HCEC 1CT (cell line): ENCODE measurements at places on chromosomes 1 and 21.

- no peak for DNase-seq
Measured at GRCh38 chr1:97356309-97356708, 564.5 kb downstream of the DPYD start.

DNA sequence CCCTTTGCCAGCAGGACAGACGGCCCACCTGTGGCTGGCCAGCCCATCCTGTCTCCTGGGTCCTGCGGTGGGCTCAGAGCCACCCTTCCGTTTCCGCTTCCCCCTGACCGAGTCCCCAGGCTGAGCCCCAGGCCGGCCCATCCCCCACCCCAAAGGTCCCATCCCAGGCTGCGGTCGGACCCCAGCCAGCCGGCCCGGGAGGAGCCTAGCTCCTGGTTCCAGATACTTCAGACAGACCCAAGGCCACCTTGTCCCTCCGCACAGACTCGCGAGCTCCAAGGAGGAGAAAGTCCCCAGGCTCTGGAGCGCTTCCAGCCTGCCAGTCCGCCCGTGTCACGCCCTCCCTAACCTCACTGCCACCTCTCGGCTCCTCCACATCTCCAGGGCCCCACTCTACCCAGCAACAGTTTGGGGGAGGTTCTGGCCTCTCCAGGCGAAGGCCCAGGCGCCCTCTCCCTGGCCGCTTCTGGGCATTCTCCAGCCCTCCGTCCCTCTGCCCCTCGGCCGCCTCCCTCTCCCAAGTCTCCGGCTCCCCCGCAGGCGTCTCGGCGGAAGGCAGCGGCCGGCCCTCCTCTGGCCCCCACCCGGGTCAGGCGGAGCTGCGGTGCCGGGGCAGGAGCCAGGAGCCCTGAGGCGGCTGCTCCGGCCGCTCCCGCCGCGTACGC lies 835 bp downstream of the LRRN2 start:
- DNase-seq = no peak

DNA sequence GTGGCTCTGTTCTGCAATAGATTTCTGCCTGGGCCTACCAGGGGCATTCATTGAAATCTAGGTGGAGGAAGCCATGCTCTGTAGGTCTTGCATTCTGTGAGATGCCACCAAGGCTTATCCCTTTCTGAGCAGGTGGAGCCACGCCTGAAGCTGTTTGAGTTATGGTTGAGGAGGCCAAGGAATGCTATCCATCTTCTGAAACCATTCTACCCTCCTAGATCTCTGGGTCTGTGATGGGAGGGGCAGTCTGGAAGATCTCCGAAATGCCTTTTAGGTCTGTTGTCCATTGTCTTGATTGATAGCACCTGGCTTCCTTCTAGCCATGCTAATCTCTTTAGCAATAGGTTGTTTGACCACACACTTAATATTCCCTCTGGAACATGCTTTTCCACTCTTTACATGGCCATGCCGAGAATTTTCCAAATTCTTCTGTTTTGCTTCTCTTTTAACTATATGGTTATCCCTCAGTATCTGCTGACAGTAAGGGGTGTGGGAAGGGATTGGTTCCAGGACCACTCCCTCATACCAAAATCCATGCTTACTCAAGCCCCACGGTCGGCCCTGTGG lies 45.2 kb downstream of the AK4 start:
- DNase-seq = no peak

GRCh38 chr1:228977307-228977706 lies 242.0 kb downstream of the RHOU start:
- no peak for DNase-seq

GRCh38 chr1:46002551-46003150 lies 129.8 kb downstream of the PIK3R3 start:
- DNase-seq = no peak

DNA sequence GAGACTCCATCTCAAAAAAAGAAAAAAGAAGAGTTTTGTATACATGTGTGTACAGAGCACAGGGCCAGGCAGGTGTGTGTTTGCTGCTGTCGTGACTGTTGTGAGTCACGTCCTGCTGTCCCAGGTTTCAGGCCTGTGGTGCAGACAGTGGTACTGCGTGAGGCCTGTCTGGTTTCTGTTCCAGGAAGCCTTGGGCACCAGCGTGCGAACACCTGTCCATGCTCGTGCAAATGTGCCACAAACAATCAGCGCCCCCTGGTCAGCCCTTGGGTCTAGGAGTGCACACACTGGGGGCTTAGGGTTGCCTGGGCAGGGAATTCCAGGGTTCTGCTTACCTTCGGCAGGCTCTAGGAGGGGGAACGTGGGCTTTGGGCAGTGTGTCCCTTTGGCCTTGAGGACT lies 16.9 kb downstream of the GPR157 start:
- DNase-seq = no peak

GRCh38 chr1:119898530-119898929 lies 2.2 kb upstream of the ADAM30 start:
- no peak for DNase-seq

DNA sequence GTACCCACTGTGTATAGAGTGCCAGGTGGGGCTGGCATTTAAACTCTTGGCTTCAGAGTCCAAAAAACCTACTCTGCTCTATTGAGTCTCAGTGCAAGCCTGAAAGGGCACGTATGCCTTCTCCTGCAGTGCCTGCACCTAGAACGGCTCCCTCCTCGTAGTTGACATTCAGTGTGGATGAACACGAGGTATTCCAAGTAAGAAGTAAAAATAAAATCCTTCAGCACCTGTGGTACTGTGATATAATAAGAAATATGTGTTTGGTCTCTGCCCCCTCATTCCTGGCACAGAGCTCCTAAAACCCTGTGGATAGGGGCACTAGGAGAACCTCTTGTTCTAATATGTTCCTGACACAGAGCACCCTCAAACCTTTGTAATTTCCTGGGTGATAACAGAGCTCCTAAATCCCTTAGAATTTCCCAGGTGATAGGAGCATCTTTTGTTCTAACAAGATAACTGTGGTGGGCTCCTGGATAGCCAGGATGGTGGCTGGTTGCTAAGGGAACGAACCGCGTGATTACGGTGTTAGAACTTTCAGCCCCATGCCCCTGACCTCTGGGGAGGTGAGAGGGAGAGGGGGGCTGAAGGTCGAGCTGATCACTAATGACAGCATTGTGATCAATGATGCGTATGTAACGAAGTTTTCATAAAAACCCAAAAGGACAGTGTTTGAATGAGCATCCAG lies 16.8 kb downstream of the UCK2 start:
- no peak for DNase-seq

- DNase-seq = no peak
Measured at GRCh38 chr1:20962576-20963258, 175.6 kb upstream of the HP1BP3 start.

DNA sequence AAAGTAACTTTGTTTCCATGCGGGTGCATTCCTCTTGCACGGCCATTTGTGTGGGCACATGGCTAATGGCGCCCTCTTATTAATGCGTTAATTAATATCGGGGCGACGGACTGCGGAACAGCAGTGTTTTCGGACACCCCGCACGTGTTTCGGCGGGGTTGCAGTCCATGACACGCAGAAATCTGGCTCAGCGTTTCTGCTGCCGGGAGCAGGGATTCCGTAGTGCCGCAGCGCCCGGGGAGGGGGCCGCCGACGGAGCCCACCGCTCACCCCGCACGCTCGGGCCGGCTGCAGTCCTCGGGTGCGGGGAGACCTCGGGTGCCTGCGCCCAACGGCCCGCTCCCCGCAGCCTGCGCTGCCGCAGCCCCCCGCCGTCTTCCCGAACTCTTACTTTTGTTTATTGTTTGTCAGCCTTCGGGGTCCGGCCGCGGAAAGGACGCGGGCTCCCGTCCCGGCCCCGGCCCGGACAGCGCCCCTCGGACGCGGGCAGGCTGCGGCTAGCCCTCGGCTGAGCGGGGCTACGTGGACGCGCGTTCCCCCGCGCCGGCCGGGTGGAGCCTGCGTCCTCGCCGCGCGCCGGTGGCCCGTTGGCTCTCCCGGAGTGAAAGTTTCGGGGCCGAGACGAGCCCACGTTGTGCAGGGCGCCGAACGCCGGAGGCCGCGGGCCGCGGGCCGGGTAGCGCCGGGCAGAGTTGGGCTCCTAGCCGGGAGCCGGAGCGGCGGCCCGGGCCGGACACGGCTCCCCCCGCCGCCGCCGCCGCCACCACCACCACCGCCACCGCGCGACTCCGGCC lies 849 bp downstream of the NFIA start:
- peak; percentile 22 for DNase-seq

GRCh38 chr1:240701412-240701811 lies 89.5 kb upstream of the GREM2 start:
- DNase-seq = peak; percentile 86

- DNase-seq = no peak
Measured at GRCh38 chr1:161763522-161764098, 2.5 kb upstream of the ATF6 start.

DNA sequence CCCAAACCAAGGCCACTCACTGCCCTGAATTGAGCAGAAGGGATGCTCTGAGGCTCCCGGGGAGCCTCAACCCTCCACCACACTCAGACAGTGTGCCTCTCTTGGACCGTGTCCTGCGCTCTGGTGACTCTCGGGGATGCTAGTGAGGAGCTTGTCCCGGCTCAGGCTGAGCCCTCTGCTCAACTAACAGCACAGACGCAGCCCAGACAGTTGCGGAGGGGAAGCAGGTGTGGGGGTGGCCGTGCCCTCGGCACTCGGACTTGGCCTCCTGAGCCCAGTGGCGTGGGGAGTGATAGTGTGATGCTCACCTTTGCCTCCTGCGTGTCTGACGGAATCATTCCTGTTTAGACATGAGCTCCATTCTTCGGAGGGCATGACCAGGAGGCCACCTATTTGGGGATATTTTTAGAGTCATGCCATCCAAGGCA lies 15.4 kb upstream of the SLC19A1 start:
- no peak for DNase-seq

DNA sequence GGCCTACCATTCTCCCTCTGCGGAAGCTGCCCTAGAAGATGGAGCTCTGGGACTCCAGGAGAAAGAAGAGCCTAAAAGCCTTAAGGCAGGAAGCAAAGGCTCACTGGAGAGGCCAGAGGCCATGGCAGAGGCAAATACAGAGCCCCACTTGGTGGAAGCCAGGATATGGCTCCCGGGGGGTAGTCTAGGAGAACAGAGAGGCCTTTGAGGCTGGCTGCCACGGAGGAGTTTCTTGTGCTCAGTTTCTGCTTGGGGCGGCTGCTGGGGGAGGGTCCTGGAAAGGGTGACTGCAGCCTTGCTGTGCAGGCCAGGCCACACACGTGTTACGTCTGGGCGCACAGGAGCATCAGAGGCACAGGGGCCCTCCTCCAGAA lies 5.4 kb downstream of the CC2D1B start:
- no peak for DNase-seq

DNA sequence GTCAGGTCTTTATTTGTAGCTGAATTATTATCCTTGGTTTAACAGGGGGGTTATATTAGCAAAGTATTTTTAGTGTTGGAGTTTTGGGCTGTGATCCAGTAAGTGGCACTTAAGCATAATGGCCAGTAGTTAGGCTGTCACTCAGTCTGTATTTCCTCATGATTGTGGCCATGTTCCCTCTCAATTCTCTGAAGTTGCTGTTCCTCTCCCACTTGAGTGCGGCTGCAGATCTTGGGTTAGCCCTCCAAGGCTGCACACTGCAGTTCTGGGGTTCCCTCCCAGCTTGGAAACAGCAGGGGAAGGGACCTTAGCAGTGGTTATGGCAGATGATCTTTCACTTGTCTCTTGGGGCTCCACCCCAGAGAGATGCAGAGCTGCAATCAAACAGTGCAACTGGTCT lies 23.2 kb upstream of the DENND1B start:
- no peak for DNase-seq

GRCh38 chr1:227068883-227069282 lies 128.8 kb downstream of the COQ8A start:
- DNase-seq = no peak

- DNase-seq = no peak
Measured at GRCh38 chr1:33606272-33606671, 133.8 kb downstream of the ZSCAN20 start.

- DNase-seq = peak; percentile 51
Measured at GRCh38 chr1:158117854-158118704, 62.6 kb upstream of the CD1D start.

DNA sequence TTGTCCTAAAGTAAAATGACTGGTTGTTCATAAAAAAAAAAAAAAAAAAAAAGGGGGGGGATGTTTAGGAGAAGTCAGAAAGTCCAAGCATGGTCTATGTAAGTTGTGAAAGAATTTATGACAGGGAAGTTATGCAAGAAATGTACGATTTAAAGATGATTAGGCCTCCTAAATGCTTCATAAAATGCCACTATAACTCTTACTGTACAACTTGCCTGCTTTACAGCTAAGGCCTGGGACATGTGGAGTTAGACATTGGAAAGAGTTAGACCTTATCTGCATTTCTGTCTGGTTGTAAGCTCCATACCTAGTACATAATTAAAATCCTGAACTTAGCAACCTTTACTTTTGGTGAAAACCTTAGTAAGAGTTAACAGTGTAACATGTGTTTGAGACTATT lies 150.0 kb downstream of the TPR start:
- no peak for DNase-seq

- no peak for DNase-seq
Measured at GRCh38 chr1:29518183-29518835, 282.0 kb downstream of the PTPRU start.
